ENCODE measurements at places on chromosomes 2 and 18.

- no peak for DNase-seq
- no peaks in the 10 kb centered on the region for H3K4me1 ChIP-seq
- no peaks in the 10 kb centered on the region for H3K36me3 ChIP-seq
- H3K27ac ChIP-seq = no peak overlapping the region
- peak overlapping the region; percentile 60 for H3K4me3 ChIP-seq
These were observed 188.7 kb downstream of the RTP5 start for GRCh38 chr2:242058116-242058680.

DNA sequence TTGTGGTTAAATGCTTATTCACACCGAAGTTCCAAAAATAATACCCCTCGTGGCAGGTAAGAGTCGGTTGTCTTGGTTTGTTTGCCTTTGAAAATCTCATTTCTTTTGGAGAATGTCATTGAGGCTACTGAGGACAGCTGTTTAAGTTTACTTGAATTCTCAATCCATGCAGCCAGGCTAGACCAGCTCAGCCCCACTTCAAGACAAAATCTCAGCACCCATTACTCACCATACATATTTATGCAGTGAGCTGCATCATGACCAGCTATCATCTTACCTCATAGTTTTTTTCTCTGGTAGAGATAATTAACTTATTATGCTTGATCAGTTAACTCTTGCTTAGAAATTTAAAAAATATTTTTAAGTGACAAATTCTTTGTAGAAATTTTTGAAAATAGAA, 115.9 kb downstream of the HAUS1 start:
- no peak overlapping the region for H3K27ac ChIP-seq
- no peak for DNase-seq

GRCh38 chr2:232878855-232879617, 9.0 kb downstream of the SNORC start:
- H3K36me3 ChIP-seq = no peaks in the 10 kb centered on the region
- no peak for DNase-seq
- no peak overlapping the region for H3K27ac ChIP-seq
- no peak overlapping the region for H3K4me3 ChIP-seq
- no peaks in the 10 kb centered on the region for H3K4me1 ChIP-seq

GRCh38 chr2:35891528-35891927, 464.1 kb upstream of the CRIM1 start:
- H3K27ac ChIP-seq = no peak overlapping the region
- no peaks in the 10 kb centered on the region for H3K4me1 ChIP-seq
- DNase-seq = no peak
- no peaks in the 10 kb centered on the region for H3K27me3 ChIP-seq
- H3K4me3 ChIP-seq = no peak overlapping the region
- no peaks in the 10 kb centered on the region for H3K36me3 ChIP-seq

DNA sequence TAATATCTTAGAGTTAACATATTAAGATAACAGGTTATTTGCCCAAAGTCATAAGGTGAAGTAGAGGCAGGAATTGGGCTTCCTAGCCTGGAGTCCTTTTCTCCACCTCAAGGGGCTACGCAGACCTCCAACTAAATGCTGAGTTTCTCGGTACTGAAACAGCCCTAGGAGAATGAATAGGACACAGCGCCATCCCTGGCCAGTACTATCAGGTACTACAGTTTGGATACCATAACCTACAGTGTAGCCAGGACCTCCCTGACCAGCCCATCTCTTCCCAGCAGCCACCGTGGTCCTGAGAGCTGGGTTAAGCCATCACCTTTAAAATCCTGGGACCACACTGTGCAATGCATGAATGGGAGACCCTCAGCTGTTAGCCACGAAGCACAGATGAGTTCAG, 15.7 kb downstream of the CASP8 start:
- H3K4me1 ChIP-seq = no peaks in the 10 kb centered on the region
- no peak overlapping the region for H3K27ac ChIP-seq
- H3K4me3 ChIP-seq = no peak overlapping the region
- no peaks in the 10 kb centered on the region for H3K36me3 ChIP-seq
- H3K27me3 ChIP-seq = no peaks in the 10 kb centered on the region

- peak overlapping the region; percentile 27 for H3K27ac ChIP-seq
- H3K27me3 ChIP-seq = no peaks in the 10 kb centered on the region
- no peaks in the 10 kb centered on the region for H3K4me1 ChIP-seq
- DNase-seq = peak; percentile 31
- no peak overlapping the region for H3K4me3 ChIP-seq
- no peaks in the 10 kb centered on the region for H3K36me3 ChIP-seq
These were observed 35.9 kb downstream of the MYO5B start for GRCh38 chr18:50158866-50159653.

- no peaks in the 10 kb centered on the region for H3K27me3 ChIP-seq
- no peak overlapping the region for H3K4me3 ChIP-seq
- no peak for DNase-seq
- H3K4me1 ChIP-seq = no peaks in the 10 kb centered on the region
- no peak overlapping the region for H3K27ac ChIP-seq
These were observed 1710.2 kb upstream of the SLC39A10 start for GRCh38 chr2:193946806-193947205.

DNA sequence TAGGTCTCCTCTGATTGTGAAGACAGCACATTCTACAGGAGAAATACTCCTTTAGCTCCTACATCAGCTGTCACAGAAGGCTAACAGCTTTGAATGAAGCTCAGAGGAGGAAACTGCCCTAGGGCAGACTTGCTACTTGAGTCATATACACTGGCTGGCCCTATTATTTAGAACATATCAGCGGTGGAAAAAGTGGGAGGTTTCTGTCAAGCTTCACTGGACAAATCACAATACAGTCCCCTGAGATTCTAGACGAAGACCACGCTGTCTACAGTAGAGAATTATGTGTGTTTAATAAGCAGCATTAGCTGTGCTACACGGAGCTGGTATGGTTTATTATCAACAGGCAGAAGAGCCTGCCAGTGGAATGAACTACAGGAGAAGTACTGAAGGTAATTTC, 230.9 kb upstream of the FSIP2 start:
- H3K27ac ChIP-seq = no peak overlapping the region
- H3K27me3 ChIP-seq = no peaks in the 10 kb centered on the region
- DNase-seq = no peak
- H3K4me1 ChIP-seq = no peaks in the 10 kb centered on the region
- no peak overlapping the region for H3K4me3 ChIP-seq
- H3K36me3 ChIP-seq = no peaks in the 10 kb centered on the region

- no peaks in the 10 kb centered on the region for H3K36me3 ChIP-seq
- H3K27me3 ChIP-seq = no peaks in the 10 kb centered on the region
- H3K27ac ChIP-seq = no peak overlapping the region
These were observed 187.9 kb downstream of the NEDD4L start for GRCh38 chr18:58231930-58232329.

DNA sequence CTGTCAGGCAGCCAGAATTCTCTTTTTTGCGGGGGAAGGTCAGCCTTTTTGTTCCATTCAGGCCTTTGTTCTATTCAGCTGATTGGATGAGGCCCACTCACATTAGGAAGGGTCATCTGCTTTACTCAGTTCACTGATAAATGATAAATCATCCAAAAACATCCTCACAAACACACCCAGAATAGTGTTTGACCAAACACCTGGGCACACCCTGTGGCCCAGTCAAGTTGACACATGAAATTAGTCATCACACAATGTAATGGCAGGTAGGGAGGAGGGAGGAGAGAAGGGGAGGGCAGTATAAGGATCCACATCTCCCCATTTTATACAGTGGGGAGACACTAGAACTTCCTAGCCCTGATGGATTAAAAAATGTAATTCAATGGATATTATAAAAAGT, 8.3 kb upstream of the RMC1 start:
- H3K36me3 ChIP-seq = no peaks in the 10 kb centered on the region
- no peak overlapping the region for H3K4me3 ChIP-seq
- H3K4me1 ChIP-seq = peaks cover 4% of the 10 kb centered on the region
- DNase-seq = no peak
